ENCODE measurements at places on chromosomes 5 and 9.

- no peak for DNase-seq
These were observed 26.2 kb downstream of the RAD23B start for GRCh38 chr9:107309271-107309670.

DNA sequence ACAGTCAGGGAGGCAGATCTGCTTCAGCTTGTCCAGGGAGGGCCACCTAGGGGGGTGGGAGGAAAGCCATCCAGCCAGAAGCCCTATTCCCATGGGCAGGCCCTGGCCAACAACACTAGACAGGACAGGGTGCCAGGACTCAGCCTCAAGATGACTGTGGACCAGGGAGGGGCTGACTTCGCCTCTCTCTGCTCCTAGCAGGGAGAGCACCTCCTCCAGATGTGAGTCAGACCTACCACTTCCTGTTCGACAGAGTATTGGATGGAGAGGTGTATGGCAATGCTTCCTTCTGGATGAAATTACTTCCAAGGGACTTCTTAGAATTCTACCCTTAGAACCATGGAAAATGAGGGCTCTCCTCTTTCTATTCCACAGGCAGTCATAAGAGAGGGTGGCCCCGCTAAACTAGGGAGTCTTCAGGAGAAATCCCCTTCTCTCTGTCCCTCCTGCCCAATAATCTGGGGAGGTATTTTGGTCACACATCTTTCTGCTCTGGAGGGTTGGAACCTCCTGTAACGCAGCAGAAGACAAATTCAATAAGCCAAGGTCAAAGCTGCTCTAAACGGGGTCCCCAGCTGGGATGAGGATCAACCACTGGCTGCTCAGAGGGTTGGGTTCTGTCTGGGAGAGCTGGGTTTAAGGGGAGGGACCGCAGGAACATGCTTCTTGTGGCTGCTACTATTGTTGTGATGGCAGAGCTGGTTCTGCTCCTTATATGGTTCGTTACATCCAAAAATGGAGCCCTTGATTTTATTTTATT lies 23.2 kb upstream of the RCL1 start:
- DNase-seq: no peak

DNA sequence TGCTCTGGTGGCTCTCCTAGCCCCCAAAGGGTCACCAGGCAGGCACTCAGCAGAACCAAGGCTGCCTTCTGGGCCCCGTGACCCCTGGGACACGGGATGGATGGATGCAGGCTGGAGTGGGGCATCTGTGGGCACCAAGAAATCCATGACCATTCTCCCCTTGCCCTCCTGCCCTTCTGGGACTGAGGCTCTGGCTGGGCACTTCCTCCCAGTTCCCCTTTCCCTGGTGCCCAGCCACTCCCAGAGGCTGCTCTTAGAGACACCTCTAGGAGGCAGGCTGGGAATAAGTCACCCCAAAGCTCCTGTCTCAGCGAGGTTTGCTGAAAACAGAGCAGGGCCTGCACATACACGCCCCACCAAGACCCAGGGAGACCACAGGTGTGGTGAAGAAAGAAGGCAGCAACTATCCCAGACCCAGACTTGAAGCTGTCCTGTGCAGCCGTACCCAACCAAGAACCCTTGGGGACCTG lies 943 bp downstream of the STING1 start:
- no peak for DNase-seq

DNA sequence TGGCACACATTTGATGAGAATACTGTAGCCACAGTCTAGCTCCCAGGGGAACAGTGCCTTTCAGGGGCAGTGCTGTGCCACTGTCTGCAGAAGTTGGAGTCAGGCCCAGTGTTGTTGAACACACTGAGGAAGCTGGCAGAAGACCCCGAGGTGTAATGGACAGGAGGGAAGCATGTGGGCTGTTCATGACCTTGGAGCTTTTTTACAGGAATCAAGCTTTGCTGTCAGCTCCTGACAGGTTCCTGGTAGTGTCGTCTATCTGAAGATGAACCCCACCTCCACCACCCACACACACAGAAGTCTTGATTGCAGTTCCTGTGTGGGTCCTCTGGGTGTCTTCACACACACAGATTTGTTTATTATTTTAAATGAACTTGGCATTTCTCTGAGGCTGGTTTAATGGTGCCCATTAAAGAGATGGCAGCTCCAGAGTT lies 40.3 kb upstream of the TNFAIP8 start:
- DNase-seq: no peak

GRCh38 chr9:128481561-128481960 lies 23.0 kb upstream of the GLE1 start:
- no peak for DNase-seq

- DNase-seq: no peak
These were observed 21.1 kb upstream of the UBAP2 start for GRCh38 chr9:34069831-34070230.

DNA sequence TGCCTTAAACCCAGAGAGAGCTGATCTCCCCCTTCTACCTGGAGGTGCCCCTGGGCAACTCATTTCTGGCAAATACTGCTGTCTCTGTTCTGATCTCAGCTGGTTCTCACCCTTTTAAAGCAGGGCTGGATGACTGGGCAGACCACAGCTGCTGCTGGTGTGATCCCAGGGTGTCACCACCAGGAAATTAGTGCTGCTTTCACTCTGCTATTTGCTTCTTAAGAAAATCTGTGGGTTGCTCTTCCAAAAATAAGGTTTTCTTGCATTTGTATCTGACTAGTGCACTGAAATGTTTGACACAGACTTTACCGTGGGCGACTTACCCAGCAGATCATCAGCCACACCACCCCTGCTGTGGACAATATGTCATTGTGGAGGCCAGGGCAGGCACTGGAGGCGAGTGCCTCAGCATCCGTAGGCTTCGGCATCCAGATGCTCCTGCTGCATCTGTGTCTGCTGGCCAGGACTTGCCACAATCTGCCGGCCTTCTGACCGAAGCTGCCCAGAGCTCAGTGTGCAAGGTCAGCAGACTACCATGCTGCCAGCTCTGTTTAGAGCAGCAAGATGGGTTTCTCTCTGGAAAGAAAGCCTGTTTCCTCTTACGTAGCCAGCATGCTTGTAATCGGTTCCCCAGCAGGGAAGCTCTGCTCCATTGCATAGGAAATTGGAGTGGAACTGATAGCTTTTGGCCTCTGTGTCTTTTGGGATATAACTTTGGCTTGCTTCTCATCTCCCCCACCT lies 13.6 kb downstream of the ARHGAP26 start:
- DNase-seq: no peak
